ENCODE measurements at places on chromosomes 6 and 20.

- no peak for DNase-seq
Observed at GRCh38 chr6:299104-299980, 7.1 kb downstream of the DUSP22 start.

GRCh38 chr20:23404196-23404595 lies 17.1 kb downstream of the NAPB start:
- no peak for DNase-seq

DNA sequence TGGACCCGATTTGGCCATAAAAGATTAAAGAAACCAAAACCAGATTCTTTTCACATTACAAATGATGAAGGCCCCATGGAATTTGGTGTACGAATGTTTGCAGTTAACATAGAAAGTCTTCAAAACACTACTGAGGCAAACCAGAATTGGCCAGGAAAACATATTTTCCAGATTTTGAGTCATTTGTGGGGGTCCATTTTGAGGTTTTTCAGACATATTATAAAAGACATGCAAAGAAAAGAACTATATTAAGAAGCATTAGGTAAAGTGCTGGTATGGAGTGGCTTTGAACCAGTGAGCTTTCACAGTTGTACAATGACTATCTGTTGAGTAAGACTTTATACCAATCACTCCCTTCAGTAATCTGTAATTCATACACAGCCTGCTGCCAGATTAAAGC lies 168.9 kb upstream of the COL21A1 start:
- DNase-seq, result no peak

- no peak for DNase-seq
Observed at GRCh38 chr6:72182337-72183246, 296.2 kb downstream of the RIMS1 start.

DNA sequence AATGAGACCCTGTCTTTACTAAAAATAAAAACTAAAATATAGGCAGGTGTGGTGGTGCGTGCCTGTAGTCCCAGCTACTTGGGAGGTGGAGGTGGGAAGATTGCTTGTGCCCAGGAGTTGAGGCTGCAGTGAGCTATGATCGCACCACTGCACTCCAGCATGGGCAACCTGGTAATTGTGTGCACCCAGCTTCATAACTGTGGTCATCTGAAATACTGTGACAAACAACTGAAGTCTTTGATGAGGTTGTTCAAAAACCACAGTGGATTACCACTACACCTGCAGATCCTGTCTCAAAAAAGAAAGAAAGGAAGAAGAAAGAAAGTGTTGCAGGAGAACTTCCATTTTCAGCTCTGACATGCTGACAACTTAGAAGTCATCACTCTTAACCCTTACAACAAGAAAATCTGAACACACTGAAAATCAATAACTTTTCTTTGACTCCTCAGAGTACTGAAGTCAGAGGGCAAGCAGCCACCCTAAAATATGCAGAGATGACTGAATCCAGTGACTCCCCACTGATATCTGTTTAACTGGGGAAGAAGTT lies 13.8 kb upstream of the ZBP1 start:
- DNase-seq, result no peak

Data from activated CD4-positive, CD25-positive, alpha-beta regulatory T cell (primary cell).